Mucosa of descending colon (tissue), 3 donors: ENCODE measurements at places on chromosomes 3 and 15. TPM values are rescaled to one million over a fixed set of nuclear protein-coding genes. Genes with fewer than 3 reads are reported as not detected.

Gene FURIN
- 67.4 TPM for total RNA-seq

- no peak for DNase-seq
Observed at GRCh38 chr3:70763894-70764293, 451.5 kb upstream of the MDFIC2 start.

- no peak for DNase-seq
Observed at GRCh38 chr15:84947947-84948830, 33.5 kb upstream of the PDE8A start.

DNA sequence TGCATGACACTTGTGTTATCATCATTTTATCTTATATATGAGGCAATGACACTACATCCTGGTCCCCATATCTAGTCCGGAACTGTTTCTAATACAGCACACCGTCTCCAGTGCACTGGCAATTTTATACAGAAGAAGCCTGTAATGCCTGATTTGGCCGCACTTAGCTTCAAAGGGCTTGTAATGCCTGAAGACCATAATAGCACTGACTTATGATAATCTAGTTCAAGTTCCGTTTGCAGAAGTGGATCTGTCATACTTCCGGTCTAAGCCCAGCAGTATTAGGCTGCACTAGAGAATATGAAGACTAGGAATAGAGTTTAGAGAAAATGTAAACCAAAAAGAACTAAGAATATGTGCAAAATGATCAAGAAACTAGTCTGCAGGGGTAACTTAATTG is 1.3 kb downstream of the BNIP2 start:
- no peak for DNase-seq
